Cardiac septum (tissue), 1 donor: ENCODE measurements at places on chromosomes 12 and 14. TPM values are rescaled to one million over a fixed set of nuclear protein-coding genes. Genes with fewer than 3 reads are reported as not detected.

Gene ASB2
- 156 TPM for total RNA-seq

Gene STAC3
- 0.94 TPM for total RNA-seq

Gene C12orf56
- total RNA-seq: not detected

Gene PARPBP
- total RNA-seq: 0.51 TPM

Gene CCDC38
- not detected for total RNA-seq

Gene SP1
- 31.3 TPM for total RNA-seq

Gene LMNTD1
- total RNA-seq: 0.51 TPM

Gene APPL2
- 15.6 TPM for total RNA-seq

Gene COL2A1
- total RNA-seq: 0.13 TPM

Gene CYP27B1
- 0.24 TPM for total RNA-seq

Gene RERG
- total RNA-seq: 3.1 TPM

Gene ALDH2
- 168 TPM for total RNA-seq

Gene HCAR2
- total RNA-seq: 0.59 TPM
